ENCODE measurements at places on chromosomes 16 and 17.

- no peak for DNase-seq
These were observed 29.8 kb upstream of the IRF8 start for GRCh38 chr16:85869206-85869605.

- DNase-seq = no peak
These were observed 22.9 kb downstream of the ADORA2B start for GRCh38 chr17:15967706-15968399.

DNA sequence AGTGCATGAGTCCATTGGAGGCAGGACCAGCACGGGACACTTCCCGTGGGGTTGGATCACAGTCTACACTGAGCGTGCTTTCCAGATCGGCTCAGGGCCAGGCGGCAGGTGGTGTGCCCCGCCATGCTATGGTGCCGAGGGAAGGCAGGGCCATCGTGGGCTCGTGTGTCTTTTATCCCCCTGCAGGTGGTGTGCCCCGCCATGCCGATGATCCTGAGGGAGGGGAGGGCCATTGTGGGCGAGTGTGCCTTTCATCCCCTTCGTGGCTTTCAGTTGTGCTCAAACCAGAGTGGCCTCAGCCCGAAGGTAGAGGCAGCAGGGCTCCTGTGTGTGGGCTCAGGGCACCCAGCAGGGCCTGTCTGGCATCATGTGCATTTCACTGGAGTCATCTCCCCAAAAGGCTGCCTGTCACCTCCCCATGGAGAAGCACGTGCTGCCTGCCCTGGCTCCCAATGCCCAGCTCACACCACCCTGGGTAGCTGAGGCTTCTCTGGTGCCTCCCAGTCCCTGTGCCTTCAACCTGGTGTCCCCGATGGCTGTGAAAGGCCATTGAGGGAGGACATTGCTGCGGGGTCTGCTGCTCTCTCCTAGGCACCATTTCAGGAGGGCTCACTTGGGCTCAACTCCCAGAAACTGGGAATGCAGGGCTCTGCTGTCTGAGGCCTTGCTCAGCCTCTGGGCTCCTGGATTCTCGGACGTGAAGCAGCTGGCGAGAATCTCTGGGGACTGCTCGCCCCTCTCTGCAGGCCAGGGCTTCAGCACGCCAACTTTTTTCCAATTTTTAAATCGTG, 207.6 kb downstream of the NPIPB11 start:
- no peak for DNase-seq

DNA sequence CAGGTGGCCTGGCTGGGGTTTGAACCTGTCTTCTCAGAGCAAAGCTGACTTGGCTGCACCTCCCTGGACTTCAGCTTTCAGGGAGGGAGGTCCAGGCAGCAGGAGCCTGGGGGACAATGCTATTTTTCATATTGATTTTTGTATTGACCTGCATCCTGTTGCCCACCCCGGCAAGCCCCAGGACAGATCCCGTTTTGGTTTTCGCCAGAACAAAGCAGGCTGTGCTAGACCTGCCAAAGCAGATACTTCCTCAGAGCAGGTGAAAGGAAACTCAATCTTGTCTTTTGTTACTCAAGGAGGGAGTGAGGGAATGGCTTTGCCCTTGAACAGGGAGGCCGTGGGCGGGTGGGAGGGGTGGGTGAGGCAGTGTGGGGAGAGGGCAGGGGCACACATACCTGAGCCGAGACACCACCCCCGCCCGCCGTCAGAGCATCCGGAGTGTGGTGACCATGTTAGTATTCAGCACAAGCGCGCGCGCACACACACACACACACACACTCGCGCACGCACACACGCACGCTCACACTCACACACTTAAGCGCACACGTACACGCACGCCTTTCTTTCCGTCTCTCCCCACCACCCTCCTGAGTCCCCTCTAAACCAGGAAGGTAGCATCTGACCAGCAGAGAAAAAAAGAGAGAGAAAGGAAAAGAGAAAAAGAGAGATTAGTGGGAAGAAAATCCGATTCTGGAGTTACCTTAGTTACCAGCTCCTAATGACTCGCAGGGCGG, 59.5 kb downstream of the RAI1 start:
- DNase-seq = no peak

DNA sequence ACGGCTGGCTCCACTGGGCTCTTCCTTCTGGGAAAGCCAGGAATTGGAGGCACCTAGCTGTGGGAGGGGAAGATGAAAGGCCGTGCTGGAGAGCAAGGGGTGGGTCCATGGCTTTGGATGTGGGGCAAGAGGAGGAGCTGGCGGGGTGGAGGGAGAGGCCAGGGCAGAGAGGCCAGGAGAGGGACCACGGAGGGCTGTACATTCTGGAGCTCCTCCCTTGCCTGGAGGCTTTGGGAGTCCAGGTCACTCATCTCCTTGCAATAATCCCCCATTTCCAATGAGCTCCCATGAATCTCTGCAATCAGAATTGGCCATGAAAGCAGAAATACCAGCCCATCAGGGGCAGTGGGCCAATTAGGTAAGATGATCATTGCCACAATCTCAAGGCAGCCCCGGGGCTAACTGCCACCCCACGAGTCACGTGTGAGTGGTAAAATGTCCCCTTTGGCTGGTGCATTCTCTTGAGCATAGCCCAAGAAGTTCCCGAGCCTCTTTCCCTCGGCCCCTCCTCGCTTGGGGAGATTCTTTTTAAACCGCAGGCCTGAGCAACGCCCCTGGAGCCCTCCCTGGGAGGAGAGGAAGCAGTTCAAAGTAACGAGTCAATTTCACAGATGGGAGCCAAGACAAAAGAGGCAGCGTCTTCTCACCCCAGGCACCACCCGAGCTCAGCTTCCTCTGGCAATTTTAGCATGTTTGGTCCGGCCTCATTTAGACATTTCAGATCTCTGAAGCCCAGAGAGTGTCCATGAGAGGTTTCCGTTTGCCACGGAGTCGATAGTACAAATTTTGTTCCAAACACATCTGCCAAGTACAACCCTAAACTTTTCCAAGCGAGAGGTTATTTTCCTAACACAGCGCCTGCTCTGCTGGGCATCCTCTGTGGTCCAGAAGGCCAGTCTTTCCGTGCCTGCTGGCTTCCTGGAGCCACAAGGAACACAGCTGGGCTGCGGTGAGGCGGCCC, 13.4 kb downstream of the RTN4RL1 start:
- DNase-seq = no peak

DNA sequence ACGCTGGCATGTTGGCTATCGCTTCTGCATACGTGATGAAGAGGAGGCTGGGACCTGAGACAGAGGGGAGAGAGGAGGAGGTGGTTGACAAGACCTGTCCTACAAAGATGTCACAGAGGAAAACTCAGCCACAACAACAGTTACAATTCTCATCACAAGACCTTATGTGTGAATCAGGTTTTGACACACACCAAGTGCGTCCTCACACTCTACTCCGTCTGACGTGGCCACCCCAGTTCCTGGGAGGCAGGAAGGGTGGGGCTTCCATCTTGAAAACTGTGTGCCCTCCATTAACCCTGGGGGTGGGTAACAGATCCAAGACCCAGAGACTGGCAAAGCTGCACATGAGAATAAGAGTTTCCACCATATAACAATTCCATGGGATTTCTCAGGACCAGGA, 24.1 kb downstream of the SLC6A4 start:
- DNase-seq = no peak

GRCh38 chr16:58449768-58450167, 50.2 kb upstream of the NDRG4 start:
- DNase-seq = no peak

GRCh38 chr17:28759256-28759865, 15.6 kb downstream of the TRAF4 start:
- no peak for DNase-seq

GRCh38 chr17:77374170-77374936, 233.6 kb downstream of the SEC14L1 start:
- DNase-seq = peak; percentile 57

- DNase-seq = no peak
These were observed 72.8 kb downstream of the RPH3AL start for GRCh38 chr17:279776-280175.

DNA sequence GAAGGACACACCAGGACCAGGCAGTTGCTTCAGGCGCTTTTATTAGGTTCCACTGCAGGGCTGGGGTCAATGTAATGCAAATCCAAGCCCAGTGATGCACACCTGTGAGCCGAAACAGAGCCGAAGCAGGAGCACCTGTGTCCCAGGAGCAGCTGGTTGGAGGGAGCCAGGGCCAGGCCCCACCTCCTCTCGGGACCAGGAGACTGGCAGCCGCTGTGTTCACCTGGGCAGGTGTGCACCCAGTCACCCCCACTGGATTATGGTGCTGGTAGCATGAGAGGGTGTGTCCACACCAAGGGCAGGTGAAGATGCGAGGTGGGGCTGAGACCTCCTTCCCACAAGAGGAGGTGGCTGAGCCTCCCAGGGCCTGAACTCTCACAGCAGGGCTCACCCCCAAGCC, 4.7 kb upstream of the FAAP100 start:
- DNase-seq = no peak

DNA sequence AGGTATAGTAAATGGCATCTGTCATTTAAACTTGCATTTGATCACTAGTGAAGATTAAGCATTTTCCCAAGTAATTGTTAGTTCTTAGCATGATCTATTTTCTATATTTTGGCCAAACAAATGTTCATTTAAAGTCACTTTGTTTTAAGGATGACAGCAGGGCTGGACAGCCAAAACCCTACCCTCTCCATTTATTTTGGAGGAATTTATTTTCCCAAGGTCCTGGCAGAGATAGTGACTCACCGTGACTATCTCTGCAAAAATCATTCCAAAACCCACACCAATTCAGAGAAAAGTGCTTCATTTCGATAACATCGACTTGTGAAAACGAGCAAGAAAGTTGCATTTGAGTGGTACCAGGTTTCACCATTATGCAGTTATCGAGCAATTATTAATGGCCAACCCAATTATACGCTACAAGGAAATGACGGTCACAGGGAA, 665 bp upstream of the AKAP1 start:
- DNase-seq = peak; percentile 68
